Lower lobe of right lung (tissue), 2 donors: ENCODE measurements at places on chromosomes 2 and 18. TPM values are rescaled to one million over a fixed set of nuclear protein-coding genes. Genes with fewer than 3 reads are reported as not detected.

CDK5R2 gene
- not detected for total RNA-seq

KYNU gene
- total RNA-seq: 30.6 TPM

CCDC74B gene
- 7.2 TPM for total RNA-seq

IL1RL2 gene
- total RNA-seq: not detected

KIF1A gene
- total RNA-seq: 0.24 TPM

HOXD12 gene
- not detected for total RNA-seq

DNA sequence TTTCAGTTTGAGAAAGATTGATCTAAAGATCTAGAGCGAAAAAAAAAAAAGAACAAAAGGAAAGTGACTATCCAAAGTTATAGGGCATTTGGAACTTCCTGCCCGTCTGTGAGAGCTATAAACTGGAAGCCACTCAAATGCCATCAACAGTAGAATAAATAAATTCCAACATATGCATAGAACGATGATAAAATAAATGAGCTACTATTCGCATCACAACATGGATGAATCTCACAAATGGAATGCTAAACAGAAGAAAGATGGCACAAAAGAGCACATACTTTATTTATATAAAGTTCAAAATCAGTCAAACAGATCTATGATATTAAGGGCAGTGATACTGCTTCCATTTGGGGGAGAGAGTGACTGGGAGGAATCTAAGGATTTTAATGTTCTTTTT, 128.8 kb downstream of the TTC32 start:
- H3K27me3 ChIP-seq: no peaks in the 10 kb centered on the region
- H3K4me1 ChIP-seq: no peaks in the 10 kb centered on the region
- no peak overlapping the region for H3K4me3 ChIP-seq
- H3K36me3 ChIP-seq: no peaks in the 10 kb centered on the region
- H3K27ac ChIP-seq: no peak overlapping the region

- no peaks in the 10 kb centered on the region for H3K36me3 ChIP-seq
- no peak for DNase-seq
- no peaks in the 10 kb centered on the region for H3K27me3 ChIP-seq
- H3K4me3 ChIP-seq: no peak overlapping the region
Measured at GRCh38 chr2:127582863-127583861, 47.7 kb downstream of the MYO7B start.

- no peaks in the 10 kb centered on the region for H3K27me3 ChIP-seq
- peaks cover 12% of the 10 kb centered on the region for H3K4me1 ChIP-seq
- H3K27ac ChIP-seq: no peak overlapping the region
- H3K36me3 ChIP-seq: no peaks in the 10 kb centered on the region
- DNase-seq: no peak
Measured at GRCh38 chr2:31979018-31979417, 31.8 kb downstream of the MEMO1 start.

DNA sequence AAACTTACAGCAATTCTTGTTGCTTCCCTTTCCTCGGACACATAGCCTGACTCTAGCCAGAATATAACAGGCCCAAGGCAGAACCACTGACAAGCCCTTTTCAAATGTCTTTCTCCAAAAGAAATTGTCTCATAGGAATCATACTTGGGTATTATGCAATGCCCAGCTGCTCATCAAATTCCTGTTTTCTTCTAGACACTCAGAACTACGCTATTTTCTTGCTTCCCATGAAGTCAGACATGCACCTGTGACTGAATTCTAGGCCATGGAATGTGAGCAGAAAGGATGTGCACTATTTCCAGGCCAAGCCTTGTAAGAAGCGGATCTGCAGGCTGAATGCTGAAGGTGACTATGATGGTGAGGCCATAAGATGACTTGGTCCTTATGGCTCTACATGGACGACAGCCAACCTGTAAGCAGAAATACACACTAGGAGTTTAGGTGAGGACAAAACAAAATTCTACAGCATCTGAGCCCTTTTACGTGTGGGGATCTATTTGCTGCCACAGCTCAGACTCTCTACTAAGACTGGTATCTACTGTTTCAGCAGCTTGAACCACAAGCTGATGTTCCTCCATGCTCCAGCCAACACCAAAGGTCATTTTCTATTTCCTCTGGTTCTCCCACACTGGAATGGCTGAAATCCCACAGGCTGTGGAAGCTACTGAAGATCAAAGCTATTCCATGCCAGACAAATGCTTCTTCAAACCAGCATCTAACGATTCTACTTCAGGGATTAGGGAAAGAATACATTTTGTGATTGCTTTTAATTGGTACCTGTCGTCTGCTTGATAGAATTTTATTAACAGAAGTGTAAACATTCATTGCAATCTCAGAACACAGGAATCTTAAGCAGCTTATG, 378.7 kb downstream of the RBM43 start:
- no peaks in the 10 kb centered on the region for H3K36me3 ChIP-seq
- H3K4me1 ChIP-seq: peaks cover 9% of the 10 kb centered on the region
- no peak overlapping the region for H3K27ac ChIP-seq

- no peak for DNase-seq
- H3K4me3 ChIP-seq: peak within 1 kb of the TSS; percentile 45
- H3K27ac ChIP-seq: peak within 1 kb of the TSS; percentile 4
- no peaks in the 10 kb centered on the region for H3K27me3 ChIP-seq
- H3K4me1 ChIP-seq: peaks cover 22% of the 10 kb centered on the region
Measured at GRCh38 chr2:133568172-133568571, at the start of gene NCKAP5. Gene NCKAP5 (minus strand): TSS chr2:133568463. CDS start chr2:133517526, 50,937 bp downstream.

- H3K4me3 ChIP-seq: no peak overlapping the region
- no peaks in the 10 kb centered on the region for H3K27me3 ChIP-seq
- no peak overlapping the region for H3K27ac ChIP-seq
- H3K4me1 ChIP-seq: no peaks in the 10 kb centered on the region
- no peak for DNase-seq
Measured at GRCh38 chr2:177772529-177772928, 300.0 kb downstream of the PDE11A start.

DNA sequence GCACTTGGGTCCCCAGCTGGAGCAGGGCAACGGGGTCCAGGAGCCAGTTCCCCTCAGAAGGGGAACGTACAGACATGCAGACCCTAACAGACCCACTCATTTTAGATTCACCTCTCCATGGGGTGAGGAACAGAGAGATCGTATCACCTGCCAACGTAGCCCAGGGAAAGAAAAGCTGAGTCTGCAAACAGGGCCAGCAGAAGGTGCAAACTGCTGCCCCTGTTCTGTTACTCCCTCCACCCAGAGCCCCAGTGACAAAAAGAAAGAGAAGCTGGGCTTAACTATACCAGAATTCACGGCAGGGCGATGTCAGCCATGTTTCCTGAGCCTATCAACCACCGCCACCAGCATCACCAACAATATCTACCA, 817 bp upstream of the HS1BP3 start:
- peak overlapping the region; percentile 97 for H3K27ac ChIP-seq
- peak overlapping the region; percentile 96 for H3K4me3 ChIP-seq
- H3K36me3 ChIP-seq: no peaks in the 10 kb centered on the region
- peak; percentile 18 for DNase-seq
- peaks cover 30% of the 10 kb centered on the region for H3K4me1 ChIP-seq

GRCh38 chr18:12991821-12992179, 638 bp downstream of the CEP192 start:
- no peaks in the 10 kb centered on the region for H3K27me3 ChIP-seq
- H3K27ac ChIP-seq: peak overlapping the region; percentile 93
- peaks cover 4% of the 10 kb centered on the region for H3K36me3 ChIP-seq
- no peak for DNase-seq
- peaks cover 18% of the 10 kb centered on the region for H3K4me1 ChIP-seq

DNA sequence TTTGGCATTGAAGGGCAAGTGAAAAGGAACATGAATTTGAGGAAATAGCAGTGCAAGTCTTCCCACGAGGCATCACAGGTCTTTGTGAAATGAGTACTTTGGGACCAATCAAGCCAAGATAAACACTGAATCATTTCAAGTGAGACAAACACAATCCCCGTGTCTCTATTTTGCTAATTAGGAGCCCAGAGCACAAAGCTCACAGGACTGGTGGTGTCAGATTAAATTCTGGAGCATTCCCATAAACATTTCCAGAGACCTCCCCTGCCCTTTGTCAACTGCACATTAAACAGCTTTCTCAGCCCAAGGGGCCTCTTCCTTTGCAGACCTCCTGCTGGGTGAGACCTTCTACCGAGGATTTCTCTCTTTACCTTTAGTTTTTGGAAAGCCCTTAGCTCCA, 50.7 kb downstream of the DAPL1 start:
- no peaks in the 10 kb centered on the region for H3K36me3 ChIP-seq
- H3K27ac ChIP-seq: no peak overlapping the region
- DNase-seq: no peak
- no peak overlapping the region for H3K4me3 ChIP-seq
- no peaks in the 10 kb centered on the region for H3K27me3 ChIP-seq
